ENCODE measurements at places on chromosomes 11 and 22. TPM values are rescaled to one million over a fixed set of nuclear protein-coding genes. Genes with fewer than 3 reads are reported as not detected.

DNA sequence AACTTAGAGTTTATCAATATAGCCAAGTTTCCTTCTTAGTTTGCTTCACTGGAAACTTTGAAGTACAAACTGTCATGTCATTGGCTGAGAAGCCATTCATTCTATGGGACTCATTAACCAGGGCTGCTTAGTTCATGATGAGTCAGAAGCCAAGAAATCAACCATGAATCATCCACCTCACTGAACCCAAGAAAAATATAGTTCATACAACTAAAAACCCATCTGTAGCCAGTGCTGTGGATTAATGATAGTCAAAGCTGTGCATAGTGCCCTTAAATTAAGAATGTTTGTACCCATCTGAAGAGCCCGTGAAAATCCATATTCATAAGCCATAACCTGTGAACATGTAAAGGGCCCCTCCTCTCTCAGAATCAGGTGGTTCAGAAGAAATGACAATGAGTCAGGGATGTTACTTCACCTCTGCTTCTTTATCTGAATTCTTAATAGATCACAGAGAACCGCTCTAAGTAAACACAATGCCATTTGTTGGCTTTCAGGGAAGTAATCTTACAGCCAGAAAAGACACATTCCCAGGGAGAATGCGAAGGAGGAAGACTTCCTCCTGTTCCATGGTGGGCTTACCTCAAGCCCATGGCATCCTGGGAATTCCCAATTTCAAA lies 25.4 kb downstream of the MMP20 start:
- no peaks in the 10 kb centered on the region for H3K27me3 ChIP-seq
- no peak overlapping the region for H3K27ac ChIP-seq
- no peaks in the 10 kb centered on the region for H3K4me1 ChIP-seq
- DNase-seq, result peak; percentile 23

DNA sequence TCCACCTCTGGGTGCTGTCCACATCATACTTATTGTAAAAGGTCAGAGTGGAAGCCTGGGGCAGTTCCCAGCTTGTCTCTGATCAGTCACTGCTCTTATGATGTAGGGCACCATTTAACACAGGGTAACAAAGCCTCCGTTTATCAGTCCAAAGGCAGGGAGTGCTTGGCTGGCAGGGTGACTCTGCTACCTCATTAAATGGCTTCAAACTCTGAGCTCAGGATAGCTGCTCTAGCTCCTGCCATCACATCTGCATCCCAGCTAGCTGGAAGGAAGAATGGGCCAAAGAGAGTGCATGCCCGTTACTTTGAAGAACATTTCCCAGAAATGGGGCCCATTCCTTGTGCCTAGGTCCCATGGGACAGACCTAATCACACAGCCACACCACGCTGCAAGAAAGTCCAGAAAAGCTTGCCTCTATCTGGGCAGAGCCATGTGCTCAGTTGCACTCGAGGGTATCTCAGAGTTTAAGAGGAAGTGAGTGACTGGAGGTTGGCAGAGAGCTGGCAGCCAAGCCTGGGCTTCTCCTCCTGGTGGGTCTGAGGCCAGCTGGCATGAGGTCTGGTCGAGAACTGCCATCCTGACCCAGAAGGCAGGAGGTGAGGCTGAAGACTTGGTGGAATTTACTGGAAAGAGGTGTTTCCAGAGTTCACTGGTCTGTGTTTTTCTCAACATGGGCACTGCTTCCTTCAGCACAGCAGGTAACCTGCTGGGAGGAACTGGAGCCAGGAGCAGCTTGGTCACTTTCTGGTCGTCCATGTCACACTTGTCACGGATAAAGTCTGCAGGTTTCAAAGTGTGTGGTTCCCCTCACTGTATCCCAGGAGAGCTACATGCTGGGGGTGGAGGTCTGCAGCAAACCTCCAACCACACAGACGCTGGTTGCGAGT lies 935.7 kb downstream of the BRD1 start:
- no peak overlapping the region for H3K27ac ChIP-seq
- DNase-seq, result no peak
- no peaks in the 10 kb centered on the region for H3K4me1 ChIP-seq
- H3K27me3 ChIP-seq, result peaks cover 4% of the 10 kb centered on the region

DNA sequence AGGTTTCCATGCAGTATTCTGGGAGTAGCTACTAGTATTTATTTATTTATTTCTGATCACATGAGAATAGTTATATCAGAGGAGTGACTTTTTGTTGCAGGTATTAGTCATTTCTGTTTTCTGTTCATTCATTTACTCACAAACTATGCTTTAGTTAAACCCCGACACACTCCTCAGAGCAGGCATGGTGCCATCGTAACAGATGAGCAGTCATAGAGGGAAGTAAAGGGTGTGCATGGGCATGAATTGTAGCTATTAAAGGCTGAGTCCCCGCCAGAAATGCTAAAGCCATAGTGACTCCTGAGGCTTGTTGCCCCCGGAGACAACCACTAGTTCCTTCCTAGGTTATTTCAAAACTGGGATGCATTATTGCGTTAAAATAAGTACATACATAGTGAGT lies 10.6 kb downstream of the JHY start:
- H3K4me1 ChIP-seq, result no peaks in the 10 kb centered on the region
- H3K4me3 ChIP-seq, result no peak overlapping the region
- H3K27me3 ChIP-seq, result no peaks in the 10 kb centered on the region
- no peaks in the 10 kb centered on the region for H3K36me3 ChIP-seq
- no peak for DNase-seq
- H3K27ac ChIP-seq, result no peak overlapping the region

- no peaks in the 10 kb centered on the region for H3K27me3 ChIP-seq
- no peak overlapping the region for H3K27ac ChIP-seq
- no peaks in the 10 kb centered on the region for H3K36me3 ChIP-seq
Measured at GRCh38 chr11:34620202-34620601, 691 bp upstream of the EHF start.

- H3K27me3 ChIP-seq, result no peaks in the 10 kb centered on the region
- peaks cover 45% of the 10 kb centered on the region for H3K36me3 ChIP-seq
- H3K4me1 ChIP-seq, result no peaks in the 10 kb centered on the region
- no peak for DNase-seq
Measured at GRCh38 chr11:8650401-8650990, 32.0 kb downstream of the TRIM66 start.

- H3K36me3 ChIP-seq, result peaks cover 15% of the 10 kb centered on the region
- no peaks in the 10 kb centered on the region for H3K27me3 ChIP-seq
- no peak for DNase-seq
- no peak overlapping the region for H3K27ac ChIP-seq
- H3K4me1 ChIP-seq, result no peaks in the 10 kb centered on the region
- no peak overlapping the region for H3K4me3 ChIP-seq
Measured at GRCh38 chr11:122813894-122814270, 24.4 kb upstream of the CRTAM start.

DNA sequence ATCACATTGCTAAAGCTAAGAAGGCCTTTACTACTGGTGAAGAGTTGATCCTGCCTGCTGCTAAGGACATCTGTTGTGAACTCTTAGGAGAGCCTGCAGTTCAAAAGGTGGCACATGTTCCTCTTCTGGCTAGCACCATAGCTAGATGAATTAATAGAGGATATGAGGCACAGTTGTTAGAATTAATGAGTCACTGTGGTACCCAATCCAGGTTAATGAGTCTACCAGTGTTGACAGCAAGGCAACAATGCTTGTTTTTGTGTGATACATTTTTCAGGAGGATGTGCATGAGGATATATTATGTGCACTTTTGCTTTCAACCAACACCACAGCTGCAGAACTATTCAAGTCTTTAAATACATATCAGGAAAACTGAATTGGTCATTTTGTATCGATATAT lies 12.0 kb downstream of the C11orf58 start:
- no peaks in the 10 kb centered on the region for H3K4me1 ChIP-seq
- no peak overlapping the region for H3K27ac ChIP-seq
- H3K36me3 ChIP-seq, result peaks cover 96% of the 10 kb centered on the region
- no peaks in the 10 kb centered on the region for H3K27me3 ChIP-seq
- DNase-seq, result no peak

- H3K27ac ChIP-seq, result no peak overlapping the region
- no peak overlapping the region for H3K4me3 ChIP-seq
- no peaks in the 10 kb centered on the region for H3K36me3 ChIP-seq
Measured at GRCh38 chr11:73521621-73522020, 76.3 kb downstream of the FAM168A start.

GRCh38 chr22:29855611-29856181 lies 17.6 kb upstream of the ASCC2 start:
- H3K27me3 ChIP-seq, result no peaks in the 10 kb centered on the region
- no peaks in the 10 kb centered on the region for H3K4me1 ChIP-seq
- no peak overlapping the region for H3K4me3 ChIP-seq
- DNase-seq, result no peak
- no peaks in the 10 kb centered on the region for H3K36me3 ChIP-seq

DNA sequence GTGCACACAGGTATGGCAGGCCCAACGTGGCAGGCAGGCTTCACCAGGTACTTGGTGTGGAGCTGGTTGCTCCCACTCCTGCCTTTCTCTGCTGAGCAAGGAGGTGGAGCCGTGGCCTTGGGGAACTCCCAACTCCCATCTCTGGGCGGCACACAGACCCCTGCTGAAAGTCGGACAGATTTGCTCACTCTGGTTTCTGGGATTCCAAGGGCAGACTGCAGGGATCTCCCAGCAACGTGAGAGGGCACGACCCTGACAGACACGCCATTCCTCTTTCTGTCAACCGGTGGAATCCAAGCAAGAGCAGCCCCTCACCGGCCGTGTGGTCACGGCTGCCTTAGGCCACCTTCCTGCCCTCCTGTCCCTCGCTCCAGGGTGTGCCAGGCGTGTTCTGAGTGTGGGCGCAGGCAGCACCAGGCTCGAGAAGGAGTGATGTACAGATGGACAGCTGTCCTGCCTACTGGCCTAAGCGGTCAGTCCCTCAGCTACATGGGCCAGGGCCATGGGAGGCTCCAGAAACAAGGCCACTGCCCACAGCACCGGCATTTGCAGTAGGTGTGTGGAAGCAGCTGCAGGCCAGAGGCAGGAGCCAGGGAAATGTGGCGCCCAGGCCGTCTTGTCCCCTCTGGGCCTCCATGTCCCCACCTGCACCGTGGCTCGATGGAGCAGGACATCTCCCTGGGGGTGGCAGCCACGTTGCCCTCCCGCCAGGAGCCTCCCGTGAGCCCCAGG lies 13.7 kb upstream of the PPARA start:
- H3K4me3 ChIP-seq, result no peak overlapping the region
- H3K27ac ChIP-seq, result no peak overlapping the region
- no peak for DNase-seq
- no peaks in the 10 kb centered on the region for H3K4me1 ChIP-seq

DNA sequence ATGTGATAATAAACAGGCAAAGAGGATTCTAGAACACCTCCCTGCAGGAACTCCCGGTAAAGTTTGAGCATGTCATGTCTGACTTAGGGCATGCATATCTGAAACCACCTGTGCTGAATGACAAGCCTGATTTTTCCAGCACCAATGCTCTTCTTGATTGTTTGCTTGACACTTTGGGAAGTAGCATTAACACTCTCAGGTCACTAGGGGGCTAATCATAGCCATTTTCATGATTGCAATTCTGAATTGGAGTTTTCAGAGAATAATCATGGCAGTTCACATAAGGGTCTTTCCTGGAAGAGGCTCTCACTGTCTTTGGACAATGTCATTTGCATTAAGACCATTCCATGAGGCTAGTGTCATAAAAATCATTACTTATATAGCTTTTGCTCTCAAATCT lies 234.4 kb upstream of the MTNR1B start:
- H3K4me1 ChIP-seq, result no peaks in the 10 kb centered on the region
- no peaks in the 10 kb centered on the region for H3K36me3 ChIP-seq
- H3K27me3 ChIP-seq, result no peaks in the 10 kb centered on the region
- no peak overlapping the region for H3K4me3 ChIP-seq
- no peak overlapping the region for H3K27ac ChIP-seq

- no peak for DNase-seq
- peaks cover 57% of the 10 kb centered on the region for H3K4me1 ChIP-seq
- H3K36me3 ChIP-seq, result no peaks in the 10 kb centered on the region
- no peak overlapping the region for H3K4me3 ChIP-seq
- peak overlapping the region; percentile 18 for H3K27ac ChIP-seq
Measured at GRCh38 chr22:39177791-39178190, 25.3 kb upstream of the CBX7 start.

GRCh38 chr11:130477586-130478203 lies 29.2 kb downstream of the ADAMTS15 start:
- no peaks in the 10 kb centered on the region for H3K36me3 ChIP-seq
- peaks cover 2% of the 10 kb centered on the region for H3K27me3 ChIP-seq
- no peak overlapping the region for H3K27ac ChIP-seq

GRCh38 chr22:49760630-49761571 lies 66.8 kb downstream of the BRD1 start:
- no peak overlapping the region for H3K4me3 ChIP-seq
- DNase-seq, result no peak
- peaks cover 10% of the 10 kb centered on the region for H3K4me1 ChIP-seq
- no peaks in the 10 kb centered on the region for H3K27me3 ChIP-seq

- H3K4me1 ChIP-seq, result no peaks in the 10 kb centered on the region
- DNase-seq, result no peak
- H3K36me3 ChIP-seq, result no peaks in the 10 kb centered on the region
- peaks cover 13% of the 10 kb centered on the region for H3K27me3 ChIP-seq
Measured at GRCh38 chr11:11756718-11757117, 85.1 kb upstream of the USP47 start.

- H3K4me1 ChIP-seq, result no peaks in the 10 kb centered on the region
- H3K27ac ChIP-seq, result no peak overlapping the region
- DNase-seq, result no peak
- H3K4me3 ChIP-seq, result no peak overlapping the region
Measured at GRCh38 chr22:22685586-22685985, 41.2 kb downstream of the GGTLC2 start.

- peaks cover 60% of the 10 kb centered on the region for H3K4me1 ChIP-seq
- no peaks in the 10 kb centered on the region for H3K27me3 ChIP-seq
- H3K27ac ChIP-seq, result peak overlapping the region; percentile 80
- H3K36me3 ChIP-seq, result peaks cover 21% of the 10 kb centered on the region
- H3K4me3 ChIP-seq, result peak overlapping the region; percentile 73
Measured at GRCh38 chr11:62666259-62666926, 1.3 kb downstream of the CSKMT start.

- H3K4me3 ChIP-seq, result no peak overlapping the region
- no peak overlapping the region for H3K27ac ChIP-seq
- H3K4me1 ChIP-seq, result no peaks in the 10 kb centered on the region
- no peaks in the 10 kb centered on the region for H3K27me3 ChIP-seq
- H3K36me3 ChIP-seq, result no peaks in the 10 kb centered on the region
- no peak for DNase-seq
Measured at GRCh38 chr22:48299124-48299523, 1528.5 kb downstream of the BRD1 start.

GRCh38 chr11:110345743-110346142 lies 49.3 kb upstream of the RDX start:
- no peak overlapping the region for H3K4me3 ChIP-seq
- H3K27me3 ChIP-seq, result no peaks in the 10 kb centered on the region
- H3K4me1 ChIP-seq, result peaks cover 23% of the 10 kb centered on the region
- no peak overlapping the region for H3K27ac ChIP-seq
- no peak for DNase-seq

GRCh38 chr11:58867556-58867955 lies 23.1 kb upstream of the GLYATL2 start:
- H3K36me3 ChIP-seq, result no peaks in the 10 kb centered on the region
- no peak overlapping the region for H3K27ac ChIP-seq
- DNase-seq, result no peak

DSCAML1 gene
- total RNA-seq, result 0.22 TPM

RRAS2 gene
- 21.2 TPM for total RNA-seq

APLNR gene
- total RNA-seq, result not detected

RIN1 gene
- 1.6 TPM for total RNA-seq

KCNQ1OT1 gene
- total RNA-seq, result 0.17 TPM

CELSR1 gene
- total RNA-seq, result 1.1 TPM

P4HA3 gene
- total RNA-seq, result not detected

KDELR3 gene
- not detected for total RNA-seq

FAM181B gene
- total RNA-seq, result 0.11 TPM
